T-helper 9 cell (primary cell): ENCODE measurements at places on chromosomes 5 and 9.

GRCh38 chr9:81490605-81491331, 198.6 kb downstream of the TLE1 start:
- no peak for DNase-seq

- no peak for DNase-seq
Measured at GRCh38 chr9:127977009-127977883, 3.5 kb downstream of the EEIG1 start.

DNA sequence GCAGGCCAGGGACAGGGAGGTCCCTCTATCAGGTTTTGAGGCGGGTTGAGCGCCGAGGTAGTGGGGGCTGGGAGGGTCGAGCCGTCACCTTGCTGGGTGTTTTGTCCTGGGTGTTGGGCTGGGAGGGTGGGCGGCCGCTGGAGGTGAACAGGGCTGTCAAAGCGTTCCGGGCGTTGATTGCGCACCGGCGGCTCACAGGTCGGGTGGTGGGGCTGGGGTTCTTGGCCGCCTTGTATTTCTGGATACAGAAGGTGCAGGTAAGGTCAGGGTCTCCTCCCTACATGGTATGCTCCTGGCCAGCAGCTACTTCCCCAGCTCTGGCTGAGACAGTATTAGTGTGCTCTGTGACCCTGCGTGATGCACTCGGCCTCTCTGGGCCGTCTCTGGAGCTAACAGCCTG, 6.1 kb downstream of the BBLN start:
- DNase-seq, result no peak

GRCh38 chr5:115341745-115342144, 45.3 kb upstream of the CCDC112 start:
- DNase-seq, result no peak
